ENCODE measurements at places on chromosomes 3 and 15. TPM values are rescaled to one million over a fixed set of nuclear protein-coding genes. Genes with fewer than 3 reads are reported as not detected.

DNA sequence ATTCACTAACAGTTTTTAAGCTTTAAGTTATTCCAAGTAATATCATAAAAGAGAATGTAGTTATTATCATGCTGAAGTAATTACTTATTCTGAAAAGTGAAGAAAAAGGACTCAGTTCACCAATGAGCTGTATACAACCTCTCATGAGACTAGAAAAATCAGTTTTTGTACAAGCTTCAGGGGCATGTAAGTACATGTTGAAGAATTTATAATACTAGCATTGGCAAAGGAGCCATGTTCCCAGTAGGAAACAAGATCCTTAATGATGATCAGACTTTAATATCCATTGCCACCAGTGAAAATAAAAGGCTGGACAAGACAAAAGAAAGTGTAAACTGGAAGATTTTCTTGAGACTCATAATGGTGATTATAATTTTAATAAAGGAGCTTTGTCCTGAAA is 532.8 kb downstream of the PLOD2 start:
- no peak for DNase-seq

- DNase-seq, result no peak
Observed at GRCh38 chr15:62545467-62546227, 380.6 kb upstream of the C2CD4B start.

GRCh38 chr15:51696566-51696965 is 15.3 kb downstream of the SCG3 start:
- no peak for DNase-seq

- no peak for DNase-seq
Observed at GRCh38 chr3:45628746-45629145, 34.2 kb downstream of the LIMD1 start.

DNA sequence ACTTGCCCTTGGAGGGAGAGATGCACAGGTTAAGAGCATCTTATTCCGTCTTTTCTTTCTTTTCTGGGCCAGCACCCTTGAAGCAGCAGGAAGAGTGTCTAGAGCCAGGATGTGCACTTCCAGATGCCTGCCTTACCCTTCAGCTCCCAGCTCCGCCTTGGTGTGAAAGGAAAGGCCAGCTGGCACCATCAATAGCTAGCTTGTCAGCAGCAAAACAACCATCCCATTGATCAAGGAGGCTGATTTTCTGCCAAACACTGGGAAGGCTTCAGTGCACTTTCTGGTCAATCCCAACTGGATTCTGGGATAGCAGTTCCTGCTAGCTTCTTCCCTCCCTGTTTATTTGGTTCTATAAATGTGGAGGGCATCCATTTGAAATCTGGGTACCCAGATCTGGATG is 110.9 kb upstream of the GALNT15 start:
- no peak for DNase-seq

- no peak for DNase-seq
Observed at GRCh38 chr15:52527911-52528563, 643 bp downstream of the MYO5A start.

- DNase-seq, result peak; percentile 90
Observed at GRCh38 chr15:45391746-45392583, 13.6 kb upstream of the GATM start.

DNA sequence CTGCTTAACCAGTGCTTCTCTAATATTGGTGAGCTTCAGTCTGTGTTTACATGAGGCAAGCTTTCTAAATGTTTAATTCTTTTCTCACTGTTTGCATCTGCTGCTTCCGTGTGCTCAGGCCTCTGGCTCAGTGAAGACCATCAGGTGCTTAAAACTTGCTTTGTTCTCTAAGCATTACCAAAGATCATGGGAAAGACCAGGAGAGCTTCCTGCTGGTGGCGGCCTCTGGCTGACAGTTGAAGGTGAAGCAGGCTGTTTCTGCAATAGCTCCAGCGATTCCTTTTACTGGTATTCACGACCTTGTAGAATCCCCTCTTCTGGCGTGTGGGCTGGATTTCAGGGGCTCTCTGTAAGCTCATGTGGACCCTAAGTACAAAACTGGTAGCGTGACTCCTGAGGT is 45.1 kb downstream of the EDEM1 start:
- DNase-seq, result no peak

DNA sequence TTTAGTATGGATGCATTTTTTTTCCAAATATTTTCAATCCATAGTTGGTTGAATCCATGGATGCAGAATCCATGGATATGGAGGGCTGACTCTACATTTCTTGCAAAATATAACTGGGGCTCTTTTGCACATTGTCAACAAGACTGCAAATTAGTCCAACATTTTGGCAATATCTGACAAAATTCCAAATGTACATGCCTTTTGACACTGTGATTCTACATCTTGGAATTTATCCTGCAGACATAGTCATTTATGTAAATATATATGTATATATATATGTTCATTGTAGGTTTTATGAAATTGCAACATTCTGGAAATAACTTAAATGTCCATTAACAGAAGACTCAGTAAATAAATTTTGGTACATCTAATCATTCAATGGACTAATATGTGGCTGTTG is 203.0 kb downstream of the THRB start:
- no peak for DNase-seq

- no peak for DNase-seq
Observed at GRCh38 chr3:50271314-50271936, 2.5 kb downstream of the SEMA3B start.

DNA sequence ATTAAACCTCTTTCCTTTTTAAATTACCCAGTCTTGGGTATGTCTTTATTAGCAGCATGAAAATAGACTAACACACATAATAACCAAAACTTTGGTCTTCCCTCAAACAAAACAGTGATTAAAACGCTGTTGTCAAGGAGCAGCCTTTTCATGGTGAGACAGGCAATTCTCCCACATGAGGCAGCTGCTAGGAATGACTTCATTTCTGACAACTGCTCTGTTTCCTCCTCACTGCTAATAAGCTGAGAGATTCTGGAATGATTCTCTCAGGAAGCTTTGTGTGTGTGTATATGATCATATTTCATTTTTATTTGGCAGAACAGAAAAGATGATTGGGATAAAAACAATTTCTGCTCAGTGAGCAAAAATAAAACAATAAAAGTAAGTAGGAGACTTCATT is 580.6 kb upstream of the ADAMTS9 start:
- DNase-seq, result no peak

- no peak for DNase-seq
Observed at GRCh38 chr3:176650478-176650877, 546.8 kb downstream of the TBL1XR1 start.

- no peak for DNase-seq
Observed at GRCh38 chr3:62558549-62559112, 185.3 kb upstream of the FEZF2 start.

DNA sequence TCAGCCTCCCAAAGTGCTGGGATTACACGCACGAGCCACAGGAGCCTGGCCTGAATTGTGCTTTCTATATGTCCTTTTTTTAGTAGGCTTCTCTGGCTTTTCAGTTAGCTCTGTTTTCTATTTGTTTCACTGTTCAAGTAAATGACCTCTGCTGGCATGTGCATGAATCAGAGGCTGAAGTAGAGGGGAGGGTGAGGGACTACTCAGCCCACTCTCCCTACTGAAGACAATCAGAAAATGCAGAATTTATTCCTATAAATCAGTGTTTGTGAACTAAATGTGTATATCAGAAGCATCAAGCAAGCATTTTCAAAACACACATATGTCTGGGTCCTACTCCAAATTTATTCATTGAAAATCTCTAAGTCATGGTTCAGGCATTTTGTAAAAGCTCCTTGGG is 45.0 kb downstream of the ZMAT3 start:
- no peak for DNase-seq

DNA sequence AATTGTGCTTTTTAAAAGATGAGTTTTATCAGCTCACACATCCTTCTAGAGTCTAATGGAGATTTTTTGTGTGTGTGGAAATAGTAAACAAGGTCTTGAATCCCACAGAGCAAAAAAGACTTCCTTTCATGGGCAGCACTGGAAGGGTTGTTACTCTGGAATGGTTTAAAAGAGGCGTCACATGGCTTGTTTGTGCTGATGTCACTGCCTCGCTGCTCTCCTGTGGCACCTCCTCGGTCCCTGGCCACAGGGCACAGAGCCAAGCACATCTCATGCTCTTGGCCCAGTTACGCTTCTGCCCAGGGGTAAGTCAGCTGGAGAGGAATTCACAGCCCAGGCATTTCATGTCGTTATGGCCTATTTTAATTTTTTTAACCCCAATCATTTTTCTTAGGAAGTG is 53.2 kb downstream of the PGPEP1L start:
- peak; percentile 24 for DNase-seq

- DNase-seq, result no peak
Observed at GRCh38 chr3:58416191-58416590, 17.4 kb downstream of the PDHB start.

DNA sequence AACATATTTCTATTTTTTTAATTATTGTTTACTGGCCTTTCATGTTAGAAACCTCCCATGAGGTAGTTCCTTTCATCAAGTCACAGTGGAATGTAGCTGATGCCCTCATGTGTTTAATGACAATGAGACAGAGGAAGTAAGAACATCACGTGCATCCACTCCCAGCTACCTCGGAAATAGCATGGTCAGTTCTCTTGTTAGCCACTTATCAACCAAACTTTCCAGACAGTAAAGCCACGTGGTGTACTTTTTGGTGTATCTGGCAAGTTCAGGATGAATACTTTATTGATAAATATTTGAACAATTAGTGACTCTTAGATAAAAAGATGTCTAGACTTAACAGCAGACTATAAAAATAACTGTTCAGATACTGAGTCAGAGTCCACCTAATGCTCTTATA is 781.7 kb downstream of the MECOM start:
- no peak for DNase-seq

GRCh38 chr3:127814325-127814781 is 8.0 kb downstream of the MGLL start:
- no peak for DNase-seq

DNA sequence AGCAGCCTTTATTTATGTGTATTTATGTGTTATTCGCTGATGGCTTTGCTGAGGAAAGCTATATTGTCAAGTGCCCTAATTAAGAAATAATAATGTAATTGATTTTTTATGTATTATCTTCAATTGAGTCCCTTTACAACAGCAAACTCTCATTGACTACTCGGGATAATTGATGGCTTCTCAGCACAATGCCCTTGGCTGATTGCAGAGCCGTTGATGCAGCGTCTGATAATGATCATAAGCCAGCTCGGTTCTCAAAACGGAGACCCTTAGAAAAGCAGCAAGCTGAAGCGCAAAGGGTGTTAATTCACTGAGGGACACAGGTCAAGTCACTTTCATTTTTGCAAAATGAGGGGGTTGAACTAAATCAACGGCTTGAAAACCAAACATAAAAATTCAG is 357.1 kb upstream of the KCNH8 start:
- no peak for DNase-seq

- no peak for DNase-seq
Observed at GRCh38 chr3:102238362-102238761, 196.5 kb upstream of the ZPLD1 start.

GRCh38 chr3:129992781-129993180 is 18.3 kb downstream of the TRH start:
- no peak for DNase-seq

DNA sequence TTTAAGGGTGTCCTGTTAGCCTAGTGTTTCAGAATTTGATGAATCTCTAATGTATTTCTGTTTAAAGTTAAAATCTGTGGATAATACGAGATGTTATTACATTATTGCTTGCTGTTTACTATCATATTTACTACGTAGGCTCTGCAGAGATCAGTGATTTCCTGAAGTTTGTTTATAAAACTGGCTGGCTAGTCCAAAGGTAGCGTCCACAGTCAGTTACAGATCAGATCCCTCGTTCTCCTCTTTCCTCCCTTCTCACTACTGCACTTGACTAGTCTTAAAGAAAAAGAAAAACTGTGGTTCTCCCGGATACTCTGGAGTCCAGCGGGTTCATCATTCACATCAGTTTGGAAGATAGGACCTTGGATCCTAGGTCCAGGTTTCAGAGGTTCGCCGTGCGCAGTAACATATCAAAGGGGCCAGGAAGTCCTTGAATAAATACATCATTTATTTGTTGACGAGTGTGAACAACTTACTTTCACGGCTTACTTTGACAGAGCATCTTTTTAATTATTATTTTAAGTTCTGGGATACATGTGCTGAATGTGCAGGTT is 35.9 kb downstream of the ASB7 start:
- DNase-seq, result no peak

- DNase-seq, result no peak
Observed at GRCh38 chr3:188948997-188949389, 222.8 kb upstream of the TPRG1 start.

DNA sequence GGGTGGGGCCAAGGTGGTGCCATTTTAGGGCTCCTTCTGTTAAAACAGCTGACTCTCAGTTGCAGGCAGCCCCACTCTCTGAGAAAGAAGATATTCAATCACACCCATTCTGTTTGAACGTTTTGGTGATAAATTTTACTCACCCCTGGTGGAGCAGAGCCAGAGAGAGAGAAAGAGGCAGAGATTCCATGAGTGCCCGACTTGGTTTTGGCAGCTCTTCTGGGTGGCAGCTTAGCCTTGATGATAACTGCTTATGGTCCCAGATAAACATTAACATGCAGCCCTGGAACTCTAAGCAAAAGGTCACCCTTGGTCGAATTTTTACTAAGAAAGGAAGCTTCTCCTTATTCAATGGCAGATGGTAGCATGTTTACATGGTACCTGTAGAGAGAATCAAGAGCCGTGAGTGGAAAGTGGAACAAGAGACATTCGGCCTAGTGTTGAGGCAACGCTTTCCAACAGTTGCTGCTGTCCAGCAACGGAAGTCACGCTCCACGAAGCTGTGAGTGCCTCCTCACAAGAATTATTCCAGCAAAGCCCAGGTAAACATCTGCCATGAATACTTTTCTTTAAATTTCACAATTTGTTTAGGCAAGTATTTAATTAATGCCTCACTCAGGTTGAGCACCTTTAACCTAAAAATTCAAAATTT is 530.6 kb upstream of the ROBO2 start:
- no peak for DNase-seq

DNA sequence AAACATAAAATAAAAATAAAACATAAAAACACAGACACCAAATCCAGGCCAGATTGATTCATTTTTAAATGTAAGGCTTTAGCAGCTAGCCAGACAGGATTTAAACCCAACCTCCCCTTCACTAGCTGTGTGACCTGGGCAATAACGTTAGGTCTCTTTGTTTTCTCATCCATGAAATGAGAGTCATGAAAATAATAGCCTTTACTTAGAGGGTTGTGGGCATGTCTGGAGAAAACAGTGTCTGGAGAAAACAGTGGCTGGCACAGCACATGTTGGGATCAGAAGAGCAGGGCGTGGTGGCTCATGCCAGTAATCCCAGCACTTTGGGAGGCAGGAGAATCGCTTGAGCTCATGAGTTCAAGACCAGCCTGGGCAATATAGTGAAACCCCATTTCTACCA is 1.9 kb upstream of the DPPA4 start:
- no peak for DNase-seq

PPP1R2 gene
- total RNA-seq, result 45.1 TPM

GRK7 gene
- total RNA-seq, result not detected

SENP7 gene
- 7.9 TPM for total RNA-seq

PLCH1 gene
- total RNA-seq, result 0.05 TPM

UPK1B gene
- not detected for total RNA-seq

TBC1D5 gene
- total RNA-seq, result 46.7 TPM

SLC25A36 gene
- total RNA-seq, result 53.8 TPM

FGF12 gene
- not detected for total RNA-seq

TNFAIP8L3 gene
- total RNA-seq, result not detected

PRICKLE2 gene
- total RNA-seq, result 1.1 TPM

Data from GM12878 (cell line).